Uterine smooth muscle cell (primary cell): ENCODE measurements at places on chromosomes 2 and 18. TPM values are rescaled to one million over a fixed set of nuclear protein-coding genes. Genes with fewer than 3 reads are reported as not detected.

AQP4 gene
- not detected in 2 replicates for total RNA-seq

TSPYL6 gene
- not detected in 2 replicates for total RNA-seq

GATA6 gene
- total RNA-seq, result 5.5 and 15.2 TPM in 2 replicates

CDCA7 gene
- 6.7 and 20.3 TPM in 2 replicates for total RNA-seq

TRABD2A gene
- total RNA-seq, result 2.5 and 4.8 TPM in 2 replicates

NGEF gene
- total RNA-seq, result 1.2 and 13.7 TPM in 2 replicates

MC2R gene
- total RNA-seq, result not detected in 2 replicates

SCTR gene
- total RNA-seq, result not detected in 2 replicates

ARHGAP28 gene
- 5.2 and 5.9 TPM in 2 replicates for total RNA-seq

THAP4 gene
- total RNA-seq, result 44.4 and 47.7 TPM in 2 replicates

SCLY gene
- 15.9 and 17.8 TPM in 2 replicates for total RNA-seq

TRAK2 gene
- total RNA-seq, result 63.4 and 68.9 TPM in 2 replicates

LIPG gene
- total RNA-seq, result 18.4 and 29.7 TPM in 2 replicates

HOXD9 gene
- total RNA-seq, result 0.66 and 0.75 TPM in 2 replicates

SLC5A7 gene
- not detected in 2 replicates for total RNA-seq
